T-helper 2 cell (primary cell): ENCODE measurements at places on chromosomes 7 and 10.

DNA sequence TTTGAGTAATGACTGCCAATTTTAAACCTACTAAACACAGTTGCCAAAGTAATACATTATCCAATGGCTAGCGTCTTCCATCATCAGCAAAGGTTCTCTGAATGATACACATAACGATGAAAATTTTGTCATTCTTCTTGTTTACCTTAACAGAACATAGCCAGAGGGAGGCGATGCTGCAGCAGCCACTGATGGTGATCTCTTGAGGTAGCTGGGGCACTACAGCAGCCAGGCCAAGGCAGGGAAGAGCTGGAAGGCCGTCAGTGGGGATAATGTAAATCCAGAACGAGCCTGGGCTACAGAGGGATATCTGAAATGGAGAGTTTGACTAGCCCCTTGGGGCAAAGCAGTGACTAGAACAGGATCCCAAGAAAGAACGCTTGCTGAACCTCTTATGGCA, 38.8 kb downstream of the PRPS1L1 start:
- DNase-seq: no peak

DNA sequence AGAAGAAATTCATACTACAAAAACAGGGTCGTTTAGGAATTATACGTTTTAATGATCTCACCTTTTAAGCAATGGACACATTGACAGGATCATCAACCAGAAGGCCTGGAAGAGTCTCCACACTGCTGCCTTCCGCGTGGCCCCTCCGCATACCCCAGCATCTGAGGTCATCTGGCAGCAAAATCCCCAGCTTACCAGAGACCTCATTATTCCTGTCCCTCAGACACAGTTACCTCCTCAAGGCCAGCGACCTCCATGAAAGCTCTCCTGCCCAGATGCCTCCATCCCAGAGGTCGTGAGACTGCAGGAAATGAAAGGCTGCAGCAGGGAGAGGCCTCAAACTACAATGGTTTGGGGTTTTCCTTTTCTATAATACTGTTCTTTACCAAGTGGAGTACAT, 14.8 kb upstream of the GSAP start:
- DNase-seq: no peak

DNA sequence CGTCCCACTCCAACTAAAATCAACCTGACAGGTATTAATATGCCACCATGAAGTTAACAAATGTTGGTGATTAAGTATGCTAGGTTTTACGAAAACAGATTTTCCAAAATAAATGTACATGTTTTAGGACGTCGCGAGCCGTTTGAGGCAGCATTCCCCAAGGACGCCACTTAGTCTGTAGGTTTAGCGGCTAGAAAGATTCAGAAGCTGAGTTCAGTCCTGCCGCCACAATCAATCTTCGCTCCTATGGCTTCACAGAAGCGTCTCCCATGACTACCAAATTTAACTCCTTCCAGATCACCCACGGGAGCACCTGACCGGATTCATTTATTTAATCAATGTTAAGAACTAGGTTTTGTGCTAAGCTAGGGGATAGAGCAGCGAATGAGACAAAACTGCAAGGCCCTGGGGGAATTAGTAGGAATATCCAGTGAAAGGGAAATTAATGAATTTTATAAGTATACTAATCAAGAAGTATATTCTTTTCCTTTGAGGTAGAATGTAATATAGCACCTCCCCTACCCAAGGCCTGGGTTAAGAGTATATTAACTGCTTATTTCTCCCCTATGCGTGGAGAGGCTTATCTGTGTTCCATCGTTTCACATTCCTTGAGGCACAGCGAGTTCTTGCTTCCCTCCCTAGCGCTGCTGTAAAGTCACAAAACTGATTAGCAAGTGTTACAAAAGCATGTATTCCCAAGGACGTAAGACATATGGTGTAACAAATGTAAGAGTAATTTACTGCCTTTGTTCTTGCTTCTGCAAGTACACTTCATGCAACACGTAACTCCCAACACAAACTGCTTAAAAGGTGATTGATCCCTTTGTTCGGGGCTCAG, 994 bp upstream of the CYP51A1 start:
- DNase-seq: no peak

DNA sequence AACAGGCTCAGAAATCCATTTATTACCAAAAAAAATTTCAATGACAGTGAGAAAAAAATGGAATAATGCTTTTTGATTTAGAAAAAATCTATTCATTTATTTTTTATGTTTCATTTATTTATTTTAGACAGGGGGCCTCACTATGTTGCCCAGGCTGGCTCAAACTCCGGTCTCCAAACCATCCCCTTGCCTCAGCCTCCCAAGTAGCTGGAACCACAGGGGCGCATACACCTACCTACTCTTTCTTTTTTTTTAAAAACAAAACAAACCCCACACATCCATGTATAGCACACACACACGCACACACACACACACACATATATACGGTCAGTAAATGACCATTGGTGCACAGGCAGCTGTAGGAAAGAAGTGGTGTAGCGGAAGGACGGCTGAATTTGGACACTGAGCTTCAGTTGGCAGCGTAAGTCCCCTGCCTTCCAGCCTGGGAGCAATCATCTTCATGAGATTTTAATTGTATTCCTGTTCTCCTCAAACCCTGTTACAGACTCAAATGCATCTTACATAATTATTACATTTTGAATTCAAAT, 28.8 kb downstream of the ARL4A start:
- no peak for DNase-seq

- no peak for DNase-seq
Measured at GRCh38 chr10:25130906-25131305, 43.9 kb upstream of the GPR158 start.

DNA sequence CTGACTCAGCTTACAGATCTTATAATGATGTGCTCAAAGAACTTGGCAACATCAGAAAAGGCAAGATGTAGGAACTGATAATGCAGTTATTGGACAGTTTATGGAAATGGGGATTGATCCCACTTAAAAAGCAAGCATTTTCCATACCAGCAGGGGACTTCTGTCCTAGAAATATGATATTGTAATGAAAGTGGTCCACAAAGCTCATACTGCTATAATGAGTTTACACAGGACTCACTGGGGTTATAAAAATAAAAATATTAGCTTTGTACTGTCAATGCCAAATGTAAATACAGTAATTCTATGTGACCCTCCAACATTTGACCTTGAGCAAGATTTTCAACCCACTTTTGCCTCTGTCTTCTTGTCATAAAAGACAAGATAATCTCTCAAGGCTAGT, 145.5 kb upstream of the SEM1 start:
- DNase-seq: no peak

- DNase-seq: no peak
Measured at GRCh38 chr10:118520116-118520742, 75.2 kb downstream of the PRLHR start.

DNA sequence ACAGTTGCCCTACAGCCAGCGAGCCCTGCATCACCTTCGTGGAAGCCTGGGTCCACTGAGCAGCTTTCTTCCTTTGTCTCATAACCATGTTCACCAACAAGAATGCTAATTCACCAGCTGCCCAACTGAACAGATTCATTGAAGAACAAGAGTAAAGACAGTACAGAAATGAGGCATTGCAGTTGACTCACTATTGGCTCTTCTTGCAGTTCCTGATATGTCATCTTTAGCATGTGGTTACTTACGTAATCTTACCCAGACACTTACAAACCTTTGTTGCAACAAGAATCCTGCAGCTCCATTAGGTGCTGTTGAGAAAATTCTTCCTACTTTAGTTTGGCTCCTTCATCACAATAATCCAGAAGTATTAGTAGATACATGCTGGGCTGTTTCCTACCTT, 174.0 kb upstream of the TPK1 start:
- no peak for DNase-seq

DNA sequence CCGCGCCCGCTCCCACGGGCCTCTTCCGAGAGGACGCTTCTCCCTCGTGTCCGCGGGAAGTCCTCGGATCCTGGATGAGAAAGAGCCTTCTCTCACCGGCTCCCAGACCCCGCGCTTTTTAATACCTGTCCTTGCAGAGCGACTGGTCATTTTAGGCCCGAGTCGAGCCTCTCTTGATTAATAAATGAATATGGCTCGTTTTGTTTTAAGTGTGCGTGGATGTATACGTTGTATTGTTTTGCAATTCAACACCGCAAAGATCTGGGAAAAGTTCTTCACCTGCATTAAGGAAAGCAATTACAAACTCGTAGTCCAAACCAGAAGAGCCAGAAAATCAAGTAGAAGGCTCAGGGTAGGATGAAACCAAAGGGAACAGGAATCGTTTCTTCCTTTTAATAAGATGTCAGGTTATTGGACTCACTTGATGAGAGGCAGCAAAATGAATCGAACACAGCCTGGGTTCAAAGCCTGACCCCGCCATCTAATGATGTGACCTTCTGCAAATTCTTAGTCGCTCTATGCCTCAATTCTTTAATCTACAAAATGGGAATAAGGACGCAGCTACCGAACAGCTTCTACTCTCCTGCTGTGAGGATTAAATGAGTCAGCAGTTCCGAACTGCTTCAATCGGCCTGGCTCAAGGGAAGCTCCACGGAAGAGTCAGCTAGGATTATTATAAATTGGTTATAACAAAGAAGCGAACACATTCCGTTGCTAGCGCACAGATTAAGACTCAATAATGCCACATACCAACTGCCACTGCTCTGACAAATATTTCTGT, 277.8 kb upstream of the NEBL start:
- DNase-seq: no peak

GRCh38 chr10:121373411-121373810, 224.8 kb downstream of the FGFR2 start:
- DNase-seq: no peak

- no peak for DNase-seq
Measured at GRCh38 chr7:15033039-15033438, 130.5 kb upstream of the DGKB start.

- DNase-seq: no peak
Measured at GRCh38 chr10:82861889-82862288, 986.9 kb downstream of the NRG3 start.

GRCh38 chr7:143351060-143351459, 11.5 kb downstream of the FAM131B start:
- no peak for DNase-seq

DNA sequence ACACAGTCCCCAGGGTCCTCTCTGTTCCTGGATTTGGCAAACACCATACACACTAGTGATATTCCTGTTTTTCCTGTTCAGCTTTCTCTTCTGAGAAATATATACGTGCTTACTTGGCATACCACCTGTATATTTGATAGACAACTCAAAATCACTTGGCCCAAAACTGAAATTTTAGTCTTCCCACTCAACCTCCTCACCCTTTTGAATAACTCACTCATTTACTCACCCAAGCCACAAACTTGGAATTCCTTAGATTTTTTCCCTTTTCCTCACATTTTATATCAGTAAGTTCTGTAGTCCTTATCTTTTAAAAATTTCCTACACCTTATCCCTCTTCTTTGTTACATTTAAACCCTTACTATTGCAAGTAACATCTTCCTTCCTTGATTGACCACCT, 143.4 kb downstream of the PPP1R3A start:
- no peak for DNase-seq

- peak; percentile 35 for DNase-seq
Measured at GRCh38 chr7:149196705-149197171, 1.4 kb downstream of the ZNF282 start.

- DNase-seq: no peak
Measured at GRCh38 chr7:148783801-148784527, 85.3 kb downstream of the CUL1 start.

- DNase-seq: peak; percentile 38
Measured at GRCh38 chr10:31961277-31962074, 32.8 kb upstream of the ARHGAP12 start.

GRCh38 chr10:52143338-52143737, 170.7 kb upstream of the DKK1 start:
- DNase-seq: no peak

DNA sequence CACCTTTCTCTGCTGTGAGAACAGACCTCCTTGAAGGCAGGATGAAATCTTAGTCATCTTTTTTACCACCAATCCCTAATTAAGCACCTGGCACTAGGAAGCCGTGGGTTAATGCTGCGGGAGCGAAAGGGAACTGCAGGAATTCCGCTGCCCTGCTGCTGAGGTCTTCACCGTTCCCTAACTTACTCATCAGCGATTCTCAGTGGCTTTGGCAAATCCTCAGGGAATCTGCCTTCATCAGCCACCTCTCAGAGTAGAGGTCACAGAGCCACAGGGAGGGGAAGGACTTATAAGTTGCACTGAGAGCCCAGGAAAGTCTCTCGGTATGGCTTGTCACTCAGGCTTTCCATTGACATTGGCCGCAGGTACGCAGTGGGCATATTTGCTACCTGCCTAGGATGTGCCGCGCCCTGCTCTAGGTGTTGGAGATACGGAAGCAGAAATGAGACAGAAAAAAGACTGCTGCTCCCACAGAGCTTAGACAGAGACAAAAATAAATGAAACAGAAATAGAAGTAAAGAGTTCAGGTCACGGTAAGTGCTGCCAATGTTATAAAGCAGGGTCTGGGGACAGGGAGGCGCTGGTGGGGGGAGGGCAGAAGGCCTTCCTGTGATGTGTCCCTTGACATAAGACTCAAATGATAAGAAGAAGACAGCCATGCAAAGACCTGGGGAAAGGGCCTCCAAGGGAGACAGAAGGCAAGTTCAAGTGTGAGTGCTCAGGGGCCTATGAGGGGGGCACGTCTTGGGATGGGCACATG, 72.6 kb upstream of the OPALIN start:
- DNase-seq: no peak

DNA sequence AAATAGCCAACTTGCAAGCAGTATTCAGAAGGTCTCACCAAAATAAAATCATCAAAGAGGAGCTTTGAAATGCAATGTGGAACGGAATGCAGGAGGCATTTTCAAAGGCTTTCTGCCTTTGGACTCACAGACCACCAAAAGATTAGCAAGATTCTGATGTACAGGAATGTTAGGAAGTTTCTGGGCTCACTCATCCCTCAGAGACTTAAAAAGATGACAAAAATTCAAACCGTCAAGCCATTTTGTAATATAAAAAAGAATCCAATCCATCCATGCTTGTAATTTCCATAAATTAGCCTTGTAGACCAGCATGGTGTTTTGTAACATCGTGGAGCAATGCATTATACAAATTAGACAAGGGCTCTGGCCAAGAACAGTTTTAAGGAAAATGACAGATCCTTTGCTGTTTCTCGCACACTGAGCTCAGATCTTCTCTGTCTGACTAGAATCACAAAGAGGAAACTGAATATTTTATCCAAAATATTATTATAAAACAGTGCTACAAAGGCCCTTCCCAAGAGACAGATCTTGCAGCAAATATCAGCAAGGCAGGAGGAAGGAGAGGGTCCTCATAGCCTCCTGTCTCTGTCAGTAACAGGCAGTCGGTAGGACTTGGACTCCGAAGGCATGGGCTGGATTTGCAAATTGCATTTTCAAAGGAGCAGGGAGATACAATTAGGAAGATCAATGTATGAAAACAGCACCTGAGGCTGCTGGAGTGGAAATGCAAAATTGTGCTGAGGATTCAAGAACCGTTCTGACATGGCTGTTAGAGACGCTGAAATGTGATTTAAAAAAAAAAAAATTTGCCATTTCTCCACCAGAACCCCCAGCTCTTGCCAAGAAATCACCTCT, 57.4 kb upstream of the NRP1 start:
- no peak for DNase-seq

DNA sequence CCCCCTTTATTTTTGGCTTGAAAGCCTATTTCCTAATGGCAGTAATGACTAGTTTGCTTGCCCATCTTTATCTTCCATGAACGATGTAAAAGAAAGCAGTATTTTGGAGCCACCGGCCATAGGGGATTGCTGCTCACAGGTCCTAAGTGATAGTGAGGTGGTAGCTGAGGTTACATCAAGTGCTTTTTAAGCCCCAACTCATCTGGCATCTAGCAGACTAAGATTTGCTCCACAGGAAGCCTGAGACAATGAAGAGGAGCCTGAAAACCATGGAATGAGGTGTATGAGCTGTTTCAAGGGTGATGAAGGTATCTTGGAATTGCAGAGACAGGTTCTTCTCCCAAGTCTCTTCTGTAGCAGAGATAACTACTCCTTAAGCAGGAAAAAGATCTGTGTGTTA, 496.3 kb downstream of the XPNPEP1 start:
- DNase-seq: no peak
